ENCODE measurements at places on chromosomes 4 and X.

GRCh38 chrX:48461830-48462229 lies 8.2 kb downstream of the SLC38A5 start:
- no peak for DNase-seq

DNA sequence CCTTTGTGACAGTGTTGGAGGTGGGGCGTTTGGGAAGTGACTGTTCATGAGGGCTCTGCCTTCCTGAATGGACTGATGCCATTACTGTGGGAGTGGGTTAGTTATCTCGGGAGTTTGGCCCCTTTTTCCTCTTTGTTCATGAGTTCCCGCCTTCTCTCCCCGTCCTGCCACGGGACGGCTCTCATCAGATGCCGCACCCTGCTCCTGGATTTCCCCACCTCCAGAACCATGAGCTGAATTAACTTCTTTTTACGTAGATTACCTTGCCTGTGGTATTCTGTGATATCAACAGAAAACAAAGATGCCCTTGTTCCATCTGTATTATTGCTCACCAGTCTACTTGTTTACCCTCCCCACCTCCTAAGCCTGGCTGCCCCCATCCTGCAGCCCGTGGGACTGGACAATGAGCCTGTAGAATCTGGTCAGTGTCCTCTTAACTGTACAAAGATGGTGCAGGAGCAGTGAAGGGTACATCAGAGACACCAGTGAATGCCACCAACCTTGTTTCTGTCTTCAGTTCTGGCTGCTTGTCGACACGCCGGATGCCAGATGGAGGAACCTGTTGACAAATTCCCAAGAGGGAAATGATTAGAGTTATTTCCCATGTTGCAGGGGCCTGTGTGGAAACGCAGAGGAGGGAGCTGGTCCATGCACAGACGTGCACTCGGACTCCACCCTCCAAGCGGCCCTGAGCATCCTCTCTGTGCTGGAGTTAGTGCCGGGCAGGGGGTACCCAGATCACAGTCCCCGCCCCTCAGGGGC lies 104.7 kb downstream of the ABLIM2 start:
- no peak for DNase-seq

GRCh38 chr4:145533961-145534360 lies 52.3 kb downstream of the SMAD1 start:
- no peak for DNase-seq

DNA sequence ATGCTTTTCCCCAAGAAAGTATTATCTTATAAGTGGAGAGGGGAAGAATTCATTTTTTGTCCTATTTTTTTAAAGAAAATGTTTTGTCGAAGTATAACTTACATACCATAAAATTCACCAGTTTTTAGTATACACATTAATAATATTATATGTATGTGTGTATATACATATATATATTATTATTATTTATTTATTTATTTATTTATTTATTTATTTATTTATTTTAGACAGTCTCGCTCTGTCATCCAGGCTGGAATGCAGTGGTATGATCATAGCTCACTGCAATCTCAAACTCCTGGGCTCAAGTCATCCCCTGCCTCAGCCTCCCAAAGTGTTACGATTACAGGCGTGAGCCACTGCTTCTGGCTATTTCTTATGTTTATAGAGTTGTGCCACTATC lies 334.1 kb downstream of the ZNF674 start:
- DNase-seq, result no peak

DNA sequence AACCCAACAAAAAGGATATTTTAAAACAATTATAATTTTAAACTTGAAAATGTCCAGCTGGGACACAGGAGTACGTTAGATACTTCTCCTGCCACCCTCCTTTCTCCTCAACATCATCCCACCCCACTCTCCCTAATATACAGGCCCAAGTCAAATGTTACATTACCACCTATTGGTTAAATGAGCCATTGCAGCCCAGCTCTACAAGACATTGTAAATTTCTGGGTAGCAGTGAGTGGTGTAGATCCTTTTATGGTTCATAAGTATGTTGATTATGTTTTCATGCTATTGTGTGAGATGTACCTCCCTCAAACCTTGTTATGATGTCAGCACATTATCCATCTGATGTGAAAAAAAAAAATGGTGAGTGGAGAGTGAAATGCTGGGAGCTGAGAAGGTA lies 187.1 kb upstream of the BCOR start:
- DNase-seq, result no peak

GRCh38 chrX:131564553-131565229 lies 20.8 kb downstream of the OR13H1 start:
- DNase-seq, result no peak

DNA sequence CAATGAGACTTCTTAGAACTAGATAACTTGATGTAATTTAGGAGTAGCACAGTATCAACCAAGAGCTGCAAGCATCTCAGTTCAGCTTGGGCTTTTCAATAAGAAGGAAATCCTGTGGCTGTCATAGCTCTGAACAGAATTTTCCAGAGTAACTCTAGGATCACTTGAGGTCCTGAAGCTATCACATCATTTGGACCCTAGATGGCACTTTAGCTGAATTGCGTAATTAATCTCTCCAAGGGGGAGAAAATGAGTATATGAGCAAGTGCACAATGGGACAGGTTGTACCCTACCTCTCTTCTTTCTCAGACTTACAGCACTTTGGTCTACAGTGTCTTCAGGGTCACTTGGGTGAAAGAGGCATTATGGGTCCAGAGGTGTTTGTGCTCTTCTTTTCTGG lies 45.2 kb downstream of the SLC4A4 start:
- no peak for DNase-seq

- no peak for DNase-seq
Observed at GRCh38 chr4:61727286-61727685, 527.2 kb downstream of the ADGRL3 start.

GRCh38 chr4:99134586-99134985 lies 9.5 kb downstream of the ADH4 start:
- no peak for DNase-seq

DNA sequence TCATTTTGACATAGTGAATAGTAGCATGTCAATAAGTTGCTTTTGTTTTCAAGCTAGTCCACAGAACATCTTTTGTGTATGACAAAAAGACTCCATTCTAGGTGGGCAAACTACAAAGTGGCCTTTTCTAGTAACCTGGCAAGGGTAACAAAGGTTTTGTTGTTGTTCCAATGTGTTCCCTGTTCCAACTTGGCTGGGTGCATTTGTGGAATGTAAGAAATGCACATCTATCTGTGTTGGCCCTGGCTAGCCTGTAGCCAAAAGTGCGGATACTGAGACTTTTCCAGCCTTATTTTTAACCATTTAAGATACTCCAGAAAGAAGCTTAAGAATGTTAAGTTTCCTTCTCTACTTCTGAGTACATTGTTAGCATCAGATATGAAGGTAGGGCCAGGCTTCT lies 118.7 kb upstream of the CHRDL1 start:
- no peak for DNase-seq

DNA sequence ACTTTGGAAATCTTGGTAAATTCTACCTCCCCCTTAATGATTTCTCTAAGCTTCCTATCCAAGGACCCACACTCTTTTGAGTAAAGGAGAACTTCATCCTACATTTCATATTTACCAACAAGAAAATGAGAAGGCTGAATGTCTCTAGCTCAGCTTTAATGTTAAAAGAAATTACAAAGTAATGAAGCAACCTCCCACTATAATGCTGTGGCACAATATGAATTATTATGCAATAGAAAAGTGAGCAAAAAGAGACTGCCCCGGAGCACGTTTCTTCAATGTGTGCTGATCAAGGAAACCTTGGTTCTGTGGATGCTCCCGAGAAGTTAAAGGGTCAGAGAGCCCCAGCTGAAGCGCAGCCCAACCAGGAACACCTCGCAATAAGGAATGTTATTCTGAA lies 9.1 kb upstream of the TBC1D1 start:
- no peak for DNase-seq

DNA sequence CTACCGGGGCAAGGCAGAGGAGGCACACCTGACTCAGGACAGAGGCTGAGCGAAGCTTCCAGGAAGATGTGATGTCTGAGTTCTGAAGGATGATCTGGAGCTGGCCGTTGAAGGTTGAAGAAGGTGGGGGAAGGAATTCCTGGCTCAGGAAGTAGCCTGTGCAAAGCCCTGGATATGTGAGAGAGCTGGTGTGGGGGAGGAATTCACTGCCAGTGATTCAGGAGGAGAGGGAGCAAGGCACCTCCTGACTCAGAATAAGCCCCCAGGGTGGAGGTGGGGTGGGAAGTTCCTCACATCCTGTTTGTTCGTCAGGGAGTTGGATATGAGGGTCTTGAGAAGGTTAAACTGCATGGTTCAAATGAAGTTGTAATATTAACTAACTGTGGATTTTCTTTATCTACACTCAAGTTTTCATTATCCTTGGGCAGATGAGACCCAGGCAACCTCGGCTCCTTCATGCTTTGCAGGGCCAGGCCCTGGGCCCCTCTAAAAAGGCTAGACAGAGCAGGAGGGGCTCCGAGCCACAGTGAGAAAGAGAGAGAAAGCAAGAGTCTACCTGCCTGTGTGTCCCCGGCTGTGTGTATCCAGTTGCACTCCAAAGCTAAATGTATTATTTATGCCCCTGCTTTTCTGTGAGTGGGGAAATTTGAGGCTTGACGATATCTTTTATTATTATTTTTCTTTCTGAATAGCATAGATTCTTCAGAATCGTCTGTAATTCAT lies 7.1 kb downstream of the NHSL2 start:
- DNase-seq, result no peak

DNA sequence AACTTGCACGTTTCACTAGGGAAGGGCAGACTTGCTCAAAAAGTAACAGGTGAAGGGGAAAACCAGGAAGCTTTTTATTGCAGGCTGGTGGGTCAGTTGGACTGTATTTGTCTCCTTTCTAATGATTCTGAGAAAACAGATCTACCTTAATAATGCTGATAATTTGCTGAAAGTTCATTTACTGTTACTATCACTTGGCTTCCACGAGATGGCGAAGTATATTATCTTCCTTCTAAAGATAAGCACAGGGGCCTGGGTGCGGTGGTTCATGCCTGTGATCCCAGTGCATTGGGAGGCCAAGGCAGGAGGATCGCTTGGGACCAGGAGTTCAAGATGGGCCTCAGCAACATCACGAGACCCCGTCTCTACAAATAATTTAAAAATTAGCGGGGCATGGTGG lies 16.4 kb downstream of the CCKAR start:
- DNase-seq, result no peak

GRCh38 chr4:107196312-107196711 lies 160.2 kb upstream of the DKK2 start:
- no peak for DNase-seq

DNA sequence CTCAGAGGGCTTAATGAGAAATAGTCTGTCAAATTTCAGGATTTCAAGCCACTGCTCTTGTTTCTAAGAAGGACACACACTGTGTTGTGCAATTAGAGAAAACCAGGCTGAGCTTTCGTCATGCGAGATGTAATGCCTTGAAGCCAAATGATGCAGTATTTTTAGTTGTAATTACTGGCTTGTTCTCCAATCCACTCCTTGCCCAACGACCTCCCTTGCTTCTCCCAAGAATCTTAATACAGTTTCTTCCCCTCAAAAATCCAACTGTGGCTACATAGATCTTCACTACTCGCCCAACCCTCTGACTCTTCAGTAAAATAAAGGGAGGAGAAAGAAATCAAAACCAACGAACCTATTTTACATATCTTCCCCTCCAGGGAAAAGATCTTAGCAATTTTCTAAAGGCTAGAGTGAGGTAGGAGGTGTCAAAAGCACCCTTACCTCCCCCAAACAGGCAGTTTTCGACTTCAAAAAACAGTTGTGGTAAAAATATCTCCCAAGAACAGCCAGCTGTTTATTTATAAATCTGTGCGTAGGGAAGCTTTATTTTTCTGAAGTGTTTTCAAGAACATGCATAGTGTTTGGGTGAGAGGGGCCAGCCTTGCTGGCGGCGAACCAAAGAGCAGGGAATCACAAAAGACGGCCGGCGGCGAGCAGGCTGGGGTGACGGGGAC lies 68.7 kb downstream of the MGST2 start:
- DNase-seq, result no peak

GRCh38 chr4:185773419-185773818 lies 38.6 kb downstream of the SORBS2 start:
- no peak for DNase-seq

- no peak for DNase-seq
Observed at GRCh38 chrX:9414416-9414815, 50.4 kb upstream of the TBL1X start.

DNA sequence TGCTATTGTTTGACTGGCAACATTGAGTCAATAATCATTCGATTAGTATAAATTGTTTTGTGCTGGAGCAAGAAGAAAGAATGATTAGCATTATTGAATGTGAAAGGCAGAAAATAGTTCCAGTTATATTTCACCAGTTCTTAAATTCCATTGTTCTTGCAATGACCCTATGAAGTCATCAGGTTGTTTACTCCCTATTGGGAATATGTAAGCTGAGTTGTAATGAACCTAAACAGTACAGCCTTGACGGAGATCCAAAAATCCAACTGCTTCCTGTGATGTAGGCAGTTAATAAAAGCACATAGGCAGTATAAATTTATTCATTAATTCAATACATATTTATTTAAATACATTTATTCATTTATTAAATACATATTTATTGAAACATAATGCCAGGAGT lies 947.5 kb downstream of the PCDH7 start:
- no peak for DNase-seq

DNA sequence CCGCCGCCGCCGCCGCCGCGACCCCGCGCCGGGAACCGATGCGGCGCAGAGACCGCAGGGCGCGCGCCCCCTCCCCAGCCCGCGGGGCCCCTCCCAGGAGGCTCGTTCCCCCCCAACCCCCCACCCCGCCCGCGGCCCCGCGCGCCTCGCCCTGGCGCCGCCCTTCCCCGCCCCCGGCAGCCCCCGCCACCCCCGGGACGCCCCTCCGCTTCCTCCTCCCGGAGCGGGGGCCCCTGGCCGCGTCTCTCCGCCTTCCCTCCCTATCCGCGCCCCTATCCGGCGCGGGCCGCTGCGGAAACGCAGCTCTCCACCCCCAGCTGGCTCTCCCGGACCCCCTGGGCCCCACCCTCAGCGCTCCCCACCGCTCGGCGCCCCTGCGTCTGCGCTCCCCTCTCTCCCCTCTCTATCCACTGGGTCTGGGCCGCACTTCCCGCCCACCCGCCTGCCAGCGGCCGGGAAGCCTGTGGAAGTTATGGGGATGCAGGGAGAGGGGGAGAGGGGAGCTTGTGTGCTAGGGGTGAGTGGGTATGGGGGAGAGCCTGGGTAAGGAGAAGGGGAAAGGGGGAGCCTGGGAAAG lies at the start of gene TMEM271:
Gene TMEM271, minus strand, starts transcription at position 51 of the 577 bp plus-strand sequence. CDS start 233 bp downstream, outside the sequence.
- DNase-seq, result no peak

- no peak for DNase-seq
Observed at GRCh38 chr4:39205000-39205399, 22.7 kb downstream of the WDR19 start.

- no peak for DNase-seq
Observed at GRCh38 chr4:2691952-2692435, 64.1 kb downstream of the TNIP2 start.

- no peak for DNase-seq
Observed at GRCh38 chr4:102808009-102808408, 19.3 kb downstream of the UBE2D3 start.

- no peak for DNase-seq
Observed at GRCh38 chr4:70808151-70808550, 31.5 kb downstream of the GRSF1 start.

DNA sequence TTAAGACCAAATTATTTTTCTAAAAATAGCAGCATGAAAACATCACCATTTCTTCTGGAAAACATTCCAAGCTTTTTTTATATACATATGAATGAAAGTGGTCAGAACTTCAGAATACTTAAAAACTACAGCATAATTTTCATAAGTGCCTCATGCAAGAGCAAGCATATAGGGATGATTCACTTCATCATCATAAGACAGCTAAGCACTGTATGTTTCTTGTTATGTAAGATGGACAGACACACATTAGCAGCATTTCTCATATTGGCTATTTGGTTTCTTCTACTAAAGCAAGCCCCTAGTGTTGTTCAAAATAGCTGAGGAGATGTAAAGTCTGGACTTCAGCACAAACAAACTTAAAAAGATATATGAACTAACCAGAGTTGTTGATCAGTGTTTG lies 213.1 kb upstream of the NOCT start:
- no peak for DNase-seq

GRCh38 chrX:35919536-35920309 lies at the start of gene CFAP47:
CFAP47 (plus strand) TSS chrX:35919734; CDS start chrX:35919800, 66 bp downstream.
- peak; percentile 38 for DNase-seq

All from HEK293T (cell line).